ENCODE measurements at places on chromosomes 6 and 20.

- peak; percentile 81 for DNase-seq
These were observed 5.0 kb upstream of the GDF5 start for GRCh38 chr20:35443003-35443402.

GRCh38 chr20:63071541-63072181 lies 64.9 kb upstream of the BHLHE23 start:
- DNase-seq: peak; percentile 80

GRCh38 chr6:125951323-125951722 lies 5.2 kb upstream of the HINT3 start:
- DNase-seq: no peak

- DNase-seq: no peak
These were observed 8.6 kb downstream of the MAN1A1 start for GRCh38 chr6:119340796-119341487.

DNA sequence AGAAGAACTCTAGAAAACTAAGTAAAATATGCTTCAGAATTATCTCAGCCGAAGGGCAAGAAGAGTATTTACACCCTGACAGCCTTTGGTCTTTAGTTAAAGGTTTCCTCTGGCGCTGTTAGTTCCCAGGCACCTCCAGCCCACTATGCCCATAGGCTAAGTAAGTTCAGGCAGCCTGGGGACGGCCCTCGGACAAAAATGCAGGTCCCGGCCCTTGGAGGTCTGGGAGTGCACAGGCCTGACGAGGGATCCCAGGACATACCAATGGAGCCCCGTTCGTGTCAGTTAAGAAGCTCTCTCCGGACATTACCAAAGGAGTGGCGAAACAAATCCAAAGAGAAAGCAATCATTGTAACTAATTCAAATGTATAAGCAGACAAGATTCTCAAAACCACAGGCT lies 311.8 kb downstream of the CD83 start:
- DNase-seq: no peak

DNA sequence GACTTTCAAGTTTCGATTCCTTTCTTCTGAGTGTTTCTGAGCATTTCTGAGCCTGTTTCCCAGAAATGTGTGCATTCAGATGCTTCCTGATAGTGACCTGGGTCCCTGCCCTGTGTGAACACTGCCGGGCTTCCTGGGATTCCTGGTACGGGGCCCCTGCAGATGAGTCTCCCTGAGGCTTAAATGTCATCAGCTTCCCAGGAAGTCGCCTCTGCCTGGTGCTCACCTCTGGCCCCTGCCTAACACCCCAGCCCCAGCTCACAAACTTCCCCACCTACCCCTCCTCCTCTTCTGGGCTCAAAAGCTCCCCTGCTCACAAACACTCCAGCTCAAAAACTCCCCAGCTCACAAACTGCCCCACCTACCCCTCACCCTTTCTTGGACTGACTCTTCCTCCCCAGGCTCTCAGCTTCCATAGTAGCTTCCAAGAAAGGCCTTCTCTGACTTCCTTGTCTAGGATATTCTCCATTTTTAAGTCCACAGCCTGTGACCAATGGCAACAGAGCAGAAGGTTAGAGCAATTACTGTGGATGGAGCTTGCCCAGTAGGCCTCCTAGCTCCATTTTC lies 42.0 kb downstream of the TGM2 start:
- DNase-seq: peak; percentile 53

All from HFFc6 (cell line).